ENCODE measurements at places on chromosomes 2 and 18.

- no peak for DNase-seq
Observed at GRCh38 chr2:241865957-241866789, 3.4 kb upstream of the RTP5 start.

DNA sequence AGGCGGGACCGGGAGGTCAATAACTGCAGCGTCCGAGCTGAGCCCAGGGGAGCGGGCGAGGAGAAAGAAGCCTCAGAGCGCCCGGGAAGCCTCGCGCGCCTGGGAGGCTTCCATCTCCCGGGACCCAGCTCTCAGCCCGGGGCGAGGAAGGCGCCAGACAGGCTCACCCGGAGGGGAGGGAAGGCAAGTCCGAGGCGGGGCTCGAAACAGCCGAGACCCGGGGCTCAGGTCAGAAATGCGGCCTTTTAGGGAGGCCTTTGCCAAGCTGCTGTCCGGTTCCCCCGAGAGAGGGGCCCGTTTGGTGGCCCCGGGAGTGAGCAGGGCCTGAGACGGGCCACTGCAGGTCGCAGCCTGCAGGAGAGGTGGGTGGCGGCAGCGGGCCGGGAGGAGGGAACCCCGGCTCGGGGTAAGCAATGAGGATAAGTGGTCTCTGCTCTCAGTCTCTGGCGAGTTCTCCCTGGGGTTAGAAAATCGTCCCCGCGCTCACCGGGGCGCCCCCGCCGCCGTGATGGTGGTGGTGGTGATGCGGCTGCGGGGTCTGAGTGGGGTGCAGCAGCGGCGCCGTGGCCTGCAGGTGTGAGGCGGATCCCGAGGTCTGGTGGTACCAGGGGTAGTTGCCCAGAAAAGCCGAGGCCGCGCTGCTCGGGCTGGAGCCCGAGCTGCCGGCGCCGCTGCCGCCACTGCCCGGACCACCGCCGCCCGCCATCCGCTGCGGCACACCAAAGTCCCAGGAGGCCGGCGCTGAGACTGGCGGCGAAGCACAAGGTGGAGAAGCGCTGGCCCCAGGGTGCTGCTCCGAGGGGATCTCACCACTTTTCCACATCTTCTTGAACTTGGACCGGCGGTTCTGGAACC, 2.4 kb downstream of the DLX2 start:
- no peak for DNase-seq

DNA sequence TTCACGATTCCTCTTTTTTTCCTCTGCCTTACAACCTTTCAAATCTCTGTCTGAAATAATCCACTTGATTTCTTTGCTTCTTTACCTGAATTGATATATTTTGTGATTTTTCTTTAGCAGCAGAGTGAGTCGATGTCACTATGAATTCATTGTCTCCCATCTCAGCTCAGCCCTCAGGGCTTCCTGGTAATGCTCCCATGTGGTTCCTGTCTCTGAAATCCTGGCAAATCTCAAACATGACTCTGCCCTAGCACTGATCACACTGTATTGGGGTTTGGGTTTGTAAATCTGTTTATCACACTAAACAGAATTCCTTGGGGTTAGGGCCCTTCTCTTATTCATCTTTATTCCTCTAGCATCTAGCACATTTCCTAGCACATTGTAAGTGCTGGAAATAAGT, 43.0 kb upstream of the MSTN start:
- DNase-seq, result no peak

- no peak for DNase-seq
Observed at GRCh38 chr2:199743415-199744120, 107.4 kb downstream of the FTCDNL1 start.

- no peak for DNase-seq
Observed at GRCh38 chr2:205352094-205352493, 330.2 kb upstream of the NRP2 start.

- no peak for DNase-seq
Observed at GRCh38 chr18:54032412-54032811, 192.1 kb downstream of the MBD2 start.

- no peak for DNase-seq
Observed at GRCh38 chr18:41390309-41390708, 564.7 kb upstream of the PIK3C3 start.

- no peak for DNase-seq
Observed at GRCh38 chr18:27447451-27447881, 262.4 kb upstream of the CHST9 start.

DNA sequence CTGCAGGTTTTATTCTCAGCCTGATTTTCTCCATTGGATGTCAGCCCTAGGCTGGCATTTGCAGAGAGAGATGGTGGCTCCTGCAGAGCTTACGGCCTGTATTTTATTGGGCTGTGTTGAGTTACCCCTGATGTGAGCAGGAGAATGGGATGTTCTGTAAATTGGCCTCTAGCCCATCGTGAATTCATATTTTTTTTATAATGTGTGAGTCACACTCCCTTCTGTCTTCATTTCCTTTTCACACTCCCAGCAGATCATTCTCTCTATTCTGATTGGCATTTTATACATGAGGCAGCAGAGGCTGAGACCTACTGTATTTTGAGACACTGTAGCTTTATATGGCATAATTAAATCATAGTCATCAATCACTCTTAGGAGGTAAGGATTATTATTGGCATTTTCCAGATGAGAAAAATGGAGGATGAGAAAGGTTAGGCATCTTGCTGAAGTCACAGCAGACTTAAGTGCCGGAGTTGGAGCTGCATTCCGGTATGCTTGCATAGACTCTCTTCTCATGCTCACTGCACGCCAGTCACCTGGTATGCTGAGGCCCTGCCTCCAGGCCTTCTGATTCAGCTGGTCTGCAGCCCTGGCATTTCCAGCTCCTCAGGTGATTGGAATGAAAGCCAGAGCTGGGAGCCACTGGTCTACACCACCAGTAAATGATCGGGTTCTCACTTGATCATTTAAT, 142.4 kb downstream of the NEDD4L start:
- DNase-seq, result no peak

DNA sequence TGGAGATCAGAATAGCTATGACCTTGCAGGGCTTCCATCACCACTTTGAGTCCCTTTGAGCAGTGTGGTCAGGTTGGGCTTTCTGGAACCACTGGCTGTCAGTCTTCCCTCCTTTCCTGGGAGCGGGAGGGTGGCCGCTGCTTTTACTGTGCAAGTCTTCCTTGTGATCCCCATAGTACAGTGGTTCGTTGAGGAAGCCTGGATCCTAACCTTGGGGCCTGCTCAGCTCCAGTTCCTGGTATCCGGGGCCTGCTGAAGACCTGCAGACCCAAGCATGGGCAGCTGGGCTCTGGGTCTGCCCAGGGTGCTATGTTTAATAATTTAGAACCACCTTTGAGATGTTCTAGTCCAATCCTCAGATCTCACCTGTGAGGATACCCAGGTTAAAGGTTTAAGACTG, 104.2 kb downstream of the CLIP4 start:
- no peak for DNase-seq

DNA sequence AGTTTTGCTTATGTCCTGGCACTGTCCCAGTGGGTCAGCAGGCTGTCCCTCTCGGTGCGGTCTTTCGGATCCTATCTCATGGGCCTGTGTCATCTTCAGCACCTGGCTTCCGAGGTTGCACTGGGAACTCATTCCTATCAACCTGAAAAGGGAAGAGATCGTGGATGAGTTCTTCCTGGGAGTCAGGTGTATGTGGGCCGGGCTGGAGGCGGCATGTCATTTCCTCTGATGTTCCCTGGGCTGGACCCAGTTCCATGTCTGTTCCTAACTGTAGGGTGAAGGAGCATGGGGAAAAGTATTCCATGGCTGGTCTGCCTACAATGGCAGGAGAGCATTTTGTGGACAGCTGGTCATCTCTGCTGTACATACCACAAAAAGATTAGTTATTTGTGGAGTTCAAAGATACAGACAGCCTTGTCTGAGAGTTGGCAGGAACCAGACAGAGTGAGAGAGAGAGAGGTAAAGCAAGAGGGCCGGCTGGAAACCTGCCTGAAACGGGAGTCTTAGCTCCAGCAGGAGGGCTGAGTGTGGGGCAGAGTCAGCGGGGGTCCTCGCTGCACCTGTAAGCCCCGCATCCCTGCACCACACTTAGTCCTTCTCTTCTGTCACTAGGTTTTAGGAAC, 25.2 kb downstream of the FAM228A start:
- DNase-seq, result no peak

GRCh38 chr2:134758633-134759032, 39.8 kb upstream of the TMEM163 start:
- DNase-seq, result no peak

DNA sequence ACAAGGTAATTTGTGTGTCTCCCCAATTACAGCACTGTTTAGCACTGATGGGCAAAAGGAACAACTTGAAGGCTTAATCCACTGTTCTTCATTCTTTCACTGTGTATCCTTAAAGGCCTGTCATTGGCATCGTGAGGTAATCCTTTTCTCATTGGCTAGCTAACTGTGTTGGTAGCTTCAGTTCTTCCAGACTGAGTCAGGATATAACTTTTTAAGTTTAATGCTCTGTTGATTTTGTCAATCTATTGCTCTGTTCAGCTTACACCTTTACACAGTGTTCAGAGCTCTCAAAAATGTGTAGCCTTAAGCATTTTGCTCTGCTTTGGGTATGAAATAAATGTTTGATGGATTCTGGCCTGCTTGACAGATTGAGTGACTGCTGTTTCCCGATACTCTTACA, 148.2 kb downstream of the KIAA1328 start:
- no peak for DNase-seq

DNA sequence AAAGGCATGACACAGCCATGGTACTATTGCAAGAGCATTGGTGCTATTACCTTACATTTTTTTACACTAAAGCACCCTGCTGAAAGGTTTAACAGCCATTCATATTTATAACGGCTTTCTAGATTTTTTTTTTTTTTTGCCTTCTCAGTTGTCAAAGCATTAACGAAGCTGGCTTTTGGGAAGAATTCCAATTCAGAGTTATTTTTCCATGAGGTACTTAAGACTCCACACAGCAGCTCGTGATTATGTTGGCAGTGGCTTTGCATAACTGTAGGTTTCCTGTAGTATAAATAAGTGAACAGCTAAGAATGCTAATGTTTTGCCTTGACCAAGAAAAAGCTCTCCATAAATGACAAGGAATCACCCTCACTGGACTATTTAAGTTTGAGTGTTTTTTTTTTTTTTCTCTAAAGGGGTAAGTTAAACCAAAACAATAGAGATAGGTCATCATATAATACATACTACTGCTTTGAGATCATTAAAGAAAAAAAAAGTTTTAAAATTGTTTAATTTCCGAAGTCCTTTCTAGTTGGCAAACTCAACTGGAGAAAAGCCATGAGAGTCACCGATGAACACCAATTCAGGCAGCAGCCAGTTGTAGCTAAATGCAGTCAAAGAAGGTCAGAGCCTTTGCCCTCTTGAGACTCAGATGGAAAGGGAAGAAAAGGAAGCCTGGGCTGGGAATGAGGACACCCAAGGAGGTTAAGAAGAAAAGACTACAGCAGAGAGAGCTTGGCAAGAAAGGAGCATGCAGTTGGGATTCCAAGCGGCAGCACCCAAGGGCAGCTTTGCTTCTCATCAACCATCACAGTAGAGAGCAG, 187.4 kb upstream of the NCKAP5 start:
- DNase-seq, result no peak
